Natural killer cell (primary cell): ENCODE measurements at places on chromosomes 6 and 20. TPM values are rescaled to one million over a fixed set of nuclear protein-coding genes. Genes with fewer than 3 reads are reported as not detected.

DNA sequence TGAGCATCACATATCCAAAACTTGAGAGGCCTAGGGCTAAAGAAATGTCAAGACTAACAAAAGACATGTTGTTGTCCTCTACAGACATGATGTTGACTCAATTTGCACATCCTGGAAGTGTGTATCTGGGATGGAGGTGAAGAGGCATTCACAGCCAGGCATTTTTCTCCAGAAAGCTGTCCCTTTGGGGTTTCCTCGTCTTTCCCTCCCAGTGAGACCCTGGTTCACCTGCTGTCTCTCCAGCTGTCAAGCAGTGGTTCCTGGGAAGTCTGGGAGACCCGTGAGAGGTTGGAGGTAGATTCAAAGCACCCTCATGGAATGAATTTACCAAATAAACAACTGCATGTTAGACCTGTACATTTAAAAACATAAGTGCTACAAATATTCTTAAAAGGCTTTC, 32.1 kb downstream of the BACH2 start:
- no peaks in the 10 kb centered on the region for H3K27me3 ChIP-seq
- H3K4me3 ChIP-seq, result no peak overlapping the region
- no peak overlapping the region for H3K27ac ChIP-seq
- peaks cover 5% of the 10 kb centered on the region for H3K4me1 ChIP-seq

The CCM2L gene
- total RNA-seq, result not detected

The PTGIS gene
- total RNA-seq, result not detected

The CAPN11 gene
- total RNA-seq, result not detected
